NCI-H1930 (cell line): ENCODE measurements at places on chromosomes 11 and 22.

- DNase-seq, result no peak
Observed at GRCh38 chr22:46103181-46103580, 47.1 kb upstream of the PPARA start.

GRCh38 chr11:16859651-16860050 lies 121.2 kb downstream of the C11orf58 start:
- DNase-seq, result no peak

DNA sequence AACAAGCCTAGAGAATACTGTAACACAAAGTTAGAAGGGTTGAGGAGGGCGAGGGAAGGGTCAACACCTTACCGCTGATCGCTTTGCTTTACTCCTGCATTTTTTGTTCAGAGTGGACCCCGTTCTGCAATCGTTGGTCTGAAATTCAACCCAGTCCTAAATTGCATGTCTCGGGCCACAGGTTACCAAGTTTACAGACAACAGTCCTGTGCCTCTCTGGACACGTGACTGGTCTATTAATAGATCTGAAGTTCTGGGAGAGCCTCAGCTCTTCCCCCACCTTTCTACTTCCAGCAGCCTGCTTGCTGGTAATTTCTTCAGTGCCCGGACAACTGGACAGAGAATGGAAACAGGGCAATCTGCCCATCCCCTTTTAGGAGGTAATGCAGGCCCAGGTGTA lies 74.2 kb downstream of the STIM1 start:
- no peak for DNase-seq

DNA sequence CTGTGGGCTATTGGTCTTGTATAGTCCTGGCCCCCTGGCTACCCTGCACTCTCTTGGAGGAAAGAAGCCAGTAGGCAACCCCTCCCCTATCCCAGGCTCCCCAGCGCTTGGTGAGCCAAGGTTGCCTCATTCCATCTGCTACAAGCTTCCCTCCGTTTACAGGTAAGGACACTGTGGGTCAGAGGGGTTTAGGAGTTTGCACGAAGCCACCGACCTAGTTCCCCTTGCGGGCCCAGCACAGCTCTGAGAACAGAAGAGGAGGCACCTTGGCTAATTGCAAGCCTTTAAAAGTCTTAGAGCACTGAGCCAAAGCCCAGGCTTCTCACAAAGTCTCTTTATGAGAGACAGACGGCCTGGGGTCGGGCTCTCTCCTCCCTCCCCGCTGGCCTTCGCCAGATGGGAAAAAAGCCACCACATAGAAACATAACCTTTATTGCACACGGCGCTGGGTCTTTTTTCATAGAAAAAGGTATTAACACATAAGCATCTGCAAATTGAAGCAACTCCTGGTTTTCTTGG lies 99.8 kb downstream of the CEP164 start:
- no peak for DNase-seq

GRCh38 chr11:86358720-86359119 lies 16.0 kb upstream of the CCDC81 start:
- DNase-seq, result no peak

DNA sequence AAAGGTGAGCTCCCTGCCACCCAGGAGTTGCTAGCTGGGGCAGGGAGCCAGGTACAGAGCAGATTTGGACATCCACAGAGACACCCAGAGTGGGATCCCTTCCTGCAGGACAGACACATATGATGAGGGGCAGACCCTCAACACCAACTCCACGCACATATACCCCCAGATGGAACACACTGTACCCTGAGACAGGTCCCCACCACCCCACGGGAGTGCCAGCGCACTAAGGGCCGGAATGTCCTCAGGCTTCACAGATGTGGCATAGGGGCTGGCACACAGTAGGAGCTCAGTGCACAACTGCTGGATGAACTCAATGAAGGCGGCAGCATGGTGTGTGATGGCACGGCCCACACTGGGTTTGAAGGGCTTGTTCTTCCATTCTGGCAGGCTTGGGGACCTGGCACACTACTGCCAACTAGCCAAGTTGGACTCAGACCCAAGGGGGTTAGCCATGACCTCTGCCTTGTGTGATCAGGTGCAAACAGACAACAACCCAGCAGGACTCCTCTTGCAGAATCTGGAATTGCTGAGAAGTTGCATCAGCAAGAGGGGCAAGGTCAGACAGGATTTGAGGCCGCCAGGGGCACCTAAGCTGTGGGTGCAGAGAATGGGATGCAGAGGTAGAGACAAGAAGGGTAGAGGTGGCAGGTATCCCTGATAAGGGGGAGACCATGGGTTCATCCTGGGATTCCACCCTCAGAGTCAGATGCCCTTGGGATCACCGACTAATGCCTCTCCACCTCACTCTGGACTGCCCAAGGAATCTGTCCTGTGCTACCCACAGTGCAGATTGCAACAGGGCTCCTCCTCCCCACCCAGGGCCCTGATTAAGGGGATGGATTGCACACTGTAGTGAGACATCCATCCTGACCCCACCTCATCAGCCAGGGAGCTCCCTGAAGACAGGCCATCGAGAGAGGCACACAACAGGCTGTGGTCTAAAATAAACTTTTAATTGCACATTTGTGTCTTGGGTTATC lies 2.4 kb downstream of the C22orf15 start:
- peak; percentile 67 for DNase-seq

DNA sequence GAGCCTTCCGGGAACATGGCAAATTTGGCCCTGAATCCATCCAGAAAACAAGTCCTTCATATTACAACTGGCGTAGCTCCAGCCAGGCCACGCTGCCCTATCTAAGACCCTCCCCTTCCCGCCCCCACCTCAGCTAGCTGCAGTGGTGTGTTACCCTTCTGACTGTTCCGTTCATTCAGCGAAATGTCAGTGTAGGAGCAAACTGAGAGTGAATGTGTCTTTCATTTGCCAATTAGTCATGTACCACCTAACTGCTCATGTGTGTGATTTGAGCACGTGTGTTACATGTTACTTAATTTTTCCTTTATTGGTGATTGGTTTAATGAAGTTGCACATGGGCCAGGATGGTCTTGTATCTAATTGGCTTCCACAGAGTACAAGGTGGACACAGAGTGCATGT lies 34.8 kb upstream of the POU2AF1 start:
- no peak for DNase-seq

DNA sequence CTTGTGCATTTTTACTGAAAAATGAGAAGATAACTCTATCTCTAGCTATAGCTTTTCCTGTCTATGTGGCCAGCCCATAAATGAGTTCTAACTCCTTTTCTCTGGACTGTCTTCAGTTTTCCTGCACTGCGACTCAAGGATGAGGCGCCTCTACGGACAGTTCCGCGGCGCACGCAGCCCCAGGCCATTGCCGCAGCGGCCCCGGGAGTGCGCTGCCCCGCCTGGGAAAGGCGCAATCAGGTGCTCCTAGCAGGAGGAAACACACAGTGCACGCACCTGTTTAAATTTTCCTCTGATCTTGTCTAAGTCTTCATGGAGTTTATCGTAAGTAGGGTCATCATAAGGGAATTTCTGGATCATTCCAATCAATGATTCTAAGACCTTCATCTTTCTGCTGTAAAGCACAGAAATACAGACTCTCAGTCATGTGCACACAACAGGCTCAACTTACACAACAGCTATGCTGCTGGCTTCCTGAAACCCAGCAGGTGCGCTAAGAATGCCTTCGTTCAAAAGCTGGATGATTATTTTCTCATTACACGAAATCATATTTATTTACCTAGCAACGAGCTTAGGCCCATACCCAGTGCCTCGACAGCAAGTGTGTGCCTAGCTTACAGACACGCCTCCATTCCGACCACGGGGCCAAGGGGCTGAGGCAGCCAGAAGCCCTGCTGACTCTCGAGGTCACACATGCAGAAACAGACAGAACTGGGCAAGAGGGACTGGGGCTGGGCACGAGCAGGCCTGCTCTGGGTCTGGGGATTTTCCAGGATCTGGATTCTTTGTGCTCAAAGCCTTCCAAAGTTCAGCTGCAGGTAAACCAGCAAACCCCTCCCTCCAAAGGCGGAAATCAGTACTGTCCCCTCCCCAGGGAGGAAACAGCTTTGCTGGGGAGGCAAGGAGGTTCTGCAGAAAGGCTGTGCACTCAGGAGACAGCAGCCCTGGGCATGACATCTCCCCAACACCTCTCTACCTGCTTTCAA lies 7.2 kb downstream of the LTO1 start:
- no peak for DNase-seq

- DNase-seq, result no peak
Observed at GRCh38 chr22:28958611-28959010, 75.2 kb downstream of the ZNRF3 start.

DNA sequence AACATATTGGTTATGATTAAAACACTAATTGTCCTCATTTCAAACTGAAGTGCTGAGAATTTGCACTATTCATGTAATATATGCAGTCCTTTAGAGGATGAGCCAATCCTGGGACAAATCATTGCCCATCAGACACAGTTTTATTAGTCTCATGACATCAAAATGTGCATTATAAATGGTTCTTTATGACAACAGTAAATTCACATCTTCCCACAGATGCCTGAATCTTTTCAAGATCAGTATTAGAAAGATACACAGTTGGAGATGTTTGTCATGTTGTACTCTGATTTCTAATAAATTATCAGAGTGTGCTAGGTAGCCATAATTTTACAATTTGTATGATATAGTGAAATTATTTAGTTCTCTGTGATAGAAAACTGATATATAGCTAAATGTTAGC lies 813.5 kb downstream of the FAM181B start:
- no peak for DNase-seq

DNA sequence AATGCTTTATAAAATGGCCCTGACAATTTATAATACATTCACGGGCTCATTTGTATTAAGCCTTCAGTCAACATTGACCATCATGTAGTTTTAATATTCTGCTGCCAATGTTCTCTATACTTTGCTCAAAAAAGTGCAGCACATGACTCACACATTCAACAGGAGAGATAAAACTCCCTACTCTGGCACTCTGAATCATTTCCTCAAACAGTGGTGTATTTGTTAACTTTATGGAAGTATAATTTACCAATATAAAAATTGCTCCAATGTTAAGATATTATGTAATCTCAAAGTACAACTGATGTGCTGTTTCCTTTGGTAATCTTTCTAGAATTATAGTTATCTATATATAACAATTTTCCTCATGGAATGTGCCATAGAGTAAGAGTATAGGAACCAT lies 39.9 kb downstream of the MAML2 start:
- no peak for DNase-seq

DNA sequence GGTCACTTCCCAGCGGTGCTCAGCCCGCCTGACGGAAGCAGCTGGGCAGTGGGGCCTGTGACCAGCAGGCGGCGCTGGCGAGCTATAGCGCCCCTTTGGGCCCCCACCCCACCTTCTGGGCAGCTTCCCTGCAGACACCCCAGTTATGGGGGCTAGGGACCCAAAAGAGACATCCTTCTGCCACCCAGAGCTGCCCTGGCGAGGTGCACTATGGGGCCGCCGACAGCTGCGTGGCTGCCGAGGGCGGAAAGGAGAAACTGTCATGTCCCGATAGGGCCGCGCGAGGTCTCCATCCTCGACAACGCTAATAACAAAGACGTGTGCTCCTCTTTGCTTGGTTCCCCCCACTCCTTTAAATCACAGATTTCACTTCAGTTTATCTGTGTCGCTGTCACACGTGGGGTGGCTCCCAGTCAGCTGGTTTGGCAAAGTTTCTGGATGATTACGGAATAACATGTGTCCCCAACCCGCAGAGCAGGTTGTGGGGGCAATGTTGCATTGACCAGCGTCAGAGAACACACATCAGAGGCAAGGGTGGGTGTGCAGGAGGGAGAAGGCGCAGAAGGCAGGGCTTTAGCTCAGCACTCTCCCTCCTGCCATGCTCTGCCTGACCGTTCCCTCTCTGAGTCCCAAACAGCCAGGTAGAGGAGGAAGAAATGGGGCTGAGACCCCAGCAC lies 673 bp upstream of the MYO7A start:
- no peak for DNase-seq

DNA sequence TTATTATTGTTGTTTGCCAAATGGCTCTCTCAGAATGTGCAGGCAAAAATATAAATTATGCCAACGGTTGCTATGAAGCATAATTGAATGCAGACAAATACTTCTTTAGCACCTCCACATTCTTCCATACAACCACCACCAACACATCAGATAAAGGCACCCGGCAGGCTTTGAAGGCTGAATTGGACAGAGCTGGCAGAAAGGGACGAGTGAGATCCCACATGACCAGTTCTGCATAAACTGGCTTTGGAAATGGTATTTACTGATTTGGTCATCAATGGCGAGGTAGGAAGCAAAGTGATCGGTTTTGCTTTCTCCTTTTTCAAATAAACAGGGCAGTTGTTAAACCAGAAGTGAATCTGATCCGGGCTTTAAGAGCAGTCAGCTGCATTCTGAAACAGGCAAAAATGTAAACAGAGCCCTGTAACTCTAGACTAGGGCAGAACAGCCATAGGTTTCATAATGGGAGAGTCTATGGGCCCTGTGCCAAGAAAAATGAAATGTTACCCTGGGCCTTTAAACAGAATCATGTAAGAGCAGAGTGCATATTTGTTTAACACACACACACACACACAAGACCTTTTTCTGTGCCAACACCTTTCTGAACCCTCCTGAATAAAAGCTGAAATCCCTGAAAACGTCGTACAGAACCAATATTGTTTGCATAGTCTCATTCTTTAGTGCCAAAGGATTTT lies 97.7 kb downstream of the MPPED2 start:
- DNase-seq, result no peak

GRCh38 chr11:2222451-2222850 lies 47.9 kb downstream of the ASCL2 start:
- no peak for DNase-seq

GRCh38 chr22:35315855-35316745 lies 16.4 kb downstream of the TOM1 start:
- DNase-seq, result no peak
